ENCODE measurements at places on chromosomes 4 and X.

DNA sequence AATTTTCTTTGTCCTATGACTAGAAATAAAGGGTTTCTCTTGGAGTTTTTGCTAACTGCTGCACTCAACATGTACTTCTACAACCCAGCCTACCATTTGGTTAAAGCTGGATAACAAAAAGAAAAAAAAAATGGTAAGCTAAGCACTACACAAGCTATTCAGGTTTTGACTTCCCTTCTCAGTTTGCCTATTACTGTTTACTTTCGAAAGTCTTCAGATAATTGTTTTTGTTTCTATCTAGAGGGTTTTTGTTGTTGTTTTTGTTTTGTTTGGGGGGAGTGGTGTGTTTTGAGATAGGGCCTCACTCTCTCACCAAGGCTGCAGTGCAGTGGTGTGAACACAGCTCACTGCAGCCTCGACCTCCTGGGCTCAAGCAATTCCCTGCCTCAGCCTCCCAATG lies 46.6 kb downstream of the CLOCK start:
- DNase-seq, result no peak

GRCh38 chr4:126647756-126648397 lies 984.9 kb upstream of the INTU start:
- no peak for DNase-seq

DNA sequence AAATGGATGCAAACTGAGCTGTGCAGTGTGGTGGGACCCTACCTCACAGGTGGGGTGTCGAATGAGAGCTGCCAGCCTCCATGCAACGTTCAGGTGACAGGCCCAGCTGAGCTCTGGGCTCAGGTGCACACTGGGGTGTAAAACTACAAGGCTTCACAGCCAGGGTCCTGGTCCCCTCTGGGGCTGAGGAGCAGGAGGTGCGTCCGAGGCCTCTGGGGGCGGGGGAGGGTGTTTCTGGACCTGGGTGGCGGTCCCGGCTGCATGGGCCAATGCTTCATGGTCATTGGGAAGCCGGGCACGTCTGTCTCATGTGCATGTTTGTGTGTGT lies 26.5 kb upstream of the SORCS2 start:
- no peak for DNase-seq

DNA sequence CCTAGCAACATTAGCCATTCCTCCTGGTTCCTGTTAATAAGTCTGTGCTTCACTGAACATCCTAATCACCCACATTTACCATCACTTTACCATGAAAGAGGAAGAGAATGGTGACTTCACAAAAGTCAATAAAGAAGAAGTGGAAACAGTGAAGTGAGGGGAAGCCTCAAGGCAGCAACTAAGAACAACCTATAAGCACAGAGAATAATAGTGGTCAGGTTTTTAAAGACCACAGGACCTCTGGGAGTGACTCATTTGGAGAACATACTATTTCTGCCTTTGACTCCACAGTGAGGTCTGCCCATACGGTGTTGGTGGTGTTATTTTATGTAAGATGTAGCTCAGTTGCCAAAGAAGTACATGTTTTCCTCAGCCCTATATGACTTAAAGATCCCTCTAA lies 86.0 kb upstream of the TET2 start:
- no peak for DNase-seq

DNA sequence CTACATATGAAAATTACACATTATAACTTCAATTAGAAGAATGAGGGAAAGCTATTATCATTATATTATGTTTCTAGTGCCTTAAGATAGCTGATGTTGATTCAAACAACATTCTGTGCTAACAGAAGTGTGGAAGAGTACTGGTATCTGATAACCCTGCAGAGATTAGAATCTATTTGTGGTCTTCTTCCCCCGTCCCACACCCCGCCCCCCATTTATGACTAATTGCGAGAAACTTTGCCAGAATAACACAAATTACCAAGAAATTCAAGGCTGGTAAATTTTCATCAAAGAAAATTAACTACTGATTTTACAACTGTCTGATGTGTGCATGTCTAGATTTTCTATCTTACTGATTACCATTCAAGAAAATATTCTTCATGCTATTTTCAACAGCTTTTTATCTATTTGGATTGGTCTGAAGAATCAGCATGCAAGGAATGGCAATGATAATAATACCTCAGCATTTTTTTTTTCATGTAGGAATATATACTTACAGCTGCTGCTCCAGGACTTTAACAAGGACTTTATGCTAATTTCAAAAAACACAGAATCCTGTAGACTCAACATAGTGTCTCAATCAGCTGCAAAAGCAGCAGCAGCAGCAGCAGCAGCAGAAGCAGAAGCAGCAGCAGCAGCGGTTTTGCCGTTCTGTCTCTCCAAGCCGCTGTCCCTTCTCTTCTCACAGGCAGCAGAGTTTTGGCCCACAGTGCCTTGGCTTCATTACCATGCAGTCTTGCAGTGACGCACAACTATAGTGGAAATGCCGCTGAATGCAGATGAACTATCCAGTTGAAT lies 126.7 kb downstream of the FRYL start:
- DNase-seq, result no peak

- DNase-seq, result no peak
Observed at GRCh38 chr4:92520563-92520962, 216.8 kb downstream of the GRID2 start.

GRCh38 chr4:174053895-174054294 lies 229.6 kb downstream of the FBXO8 start:
- no peak for DNase-seq

- no peak for DNase-seq
Observed at GRCh38 chr4:47418147-47418546, 45.4 kb downstream of the COMMD8 start.

- no peak for DNase-seq
Observed at GRCh38 chr4:153521999-153522801, 56.0 kb downstream of the TMEM131L start.

DNA sequence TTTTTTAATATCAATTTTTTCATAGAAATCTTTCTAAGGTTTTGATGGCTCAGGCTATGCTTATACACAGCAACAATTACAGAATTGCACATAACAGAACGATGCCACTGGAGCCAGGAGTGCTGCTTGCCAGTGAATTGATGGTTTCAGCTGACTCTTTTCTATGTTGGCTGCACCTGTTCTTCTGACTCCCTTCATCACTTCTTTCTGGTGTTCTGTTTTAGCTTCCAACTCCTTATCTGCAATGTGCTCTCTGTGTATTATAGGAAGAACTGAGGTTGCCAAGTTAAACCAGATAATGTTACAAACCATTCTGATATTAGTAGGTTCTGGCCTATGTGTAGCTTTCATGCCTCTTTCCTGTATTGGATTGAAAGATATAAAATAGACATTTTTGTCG lies 11.6 kb upstream of the VEGFD start:
- DNase-seq, result no peak

- no peak for DNase-seq
Observed at GRCh38 chrX:108359806-108360602, 78.2 kb downstream of the COL4A6 start.

- no peak for DNase-seq
Observed at GRCh38 chr4:71659979-71660378, 123.9 kb downstream of the GC start.

DNA sequence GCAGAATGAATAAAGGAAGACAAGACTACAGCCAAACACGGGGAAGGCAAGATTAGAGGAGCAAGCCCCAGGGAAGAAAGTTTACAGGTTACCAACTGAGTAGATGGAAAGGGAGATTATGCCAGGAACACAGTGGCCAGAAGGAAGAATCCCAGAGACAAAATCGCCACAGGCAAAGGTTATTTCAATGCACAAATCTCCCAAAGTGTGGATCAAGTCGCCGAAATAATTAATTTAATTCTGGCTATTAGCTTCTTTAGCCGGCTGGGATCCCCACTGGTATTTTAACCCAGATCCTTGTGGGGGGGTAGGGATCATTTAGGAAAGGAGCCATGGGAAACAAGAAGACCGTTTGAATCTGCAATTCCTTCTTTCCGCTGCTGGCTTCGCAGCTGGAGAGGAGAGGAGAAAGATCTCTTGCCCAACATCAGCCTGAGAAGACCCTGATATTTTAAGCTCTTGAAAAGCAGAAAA lies 171.0 kb downstream of the DHX15 start:
- no peak for DNase-seq

- DNase-seq, result no peak
Observed at GRCh38 chrX:83819304-83819703, 41.6 kb upstream of the CYLC1 start.

DNA sequence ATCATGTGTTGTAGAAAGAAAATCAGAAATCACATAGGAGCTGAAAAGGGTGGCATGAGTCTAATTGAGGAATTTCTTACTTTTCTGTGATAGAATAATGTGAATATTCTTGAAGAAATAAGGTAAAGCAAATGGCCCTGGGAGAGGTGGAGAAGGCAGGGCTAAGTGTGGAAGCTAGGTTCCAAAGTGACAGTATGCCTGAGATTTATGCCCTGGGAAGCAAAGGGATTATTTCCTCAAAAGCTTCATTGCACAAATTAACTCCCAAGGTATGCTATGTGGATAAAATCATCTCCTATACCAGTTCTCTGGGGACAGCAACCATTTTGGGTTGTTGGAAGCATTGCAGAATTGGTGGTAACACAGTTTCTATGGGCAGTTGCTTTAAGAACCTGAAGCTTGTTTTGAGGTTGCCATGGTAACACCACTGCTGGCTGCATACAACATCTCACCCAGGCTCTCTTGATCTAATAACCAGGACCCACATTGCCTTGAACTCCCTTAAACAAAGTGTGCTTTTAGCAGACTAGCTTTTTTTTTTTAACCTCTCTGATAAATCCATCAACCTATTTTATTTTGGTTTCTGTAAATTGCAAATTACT lies 21.0 kb downstream of the MAOA start:
- DNase-seq, result no peak

- no peak for DNase-seq
Observed at GRCh38 chrX:70656304-70656703, 211.7 kb downstream of the DLG3 start.

DNA sequence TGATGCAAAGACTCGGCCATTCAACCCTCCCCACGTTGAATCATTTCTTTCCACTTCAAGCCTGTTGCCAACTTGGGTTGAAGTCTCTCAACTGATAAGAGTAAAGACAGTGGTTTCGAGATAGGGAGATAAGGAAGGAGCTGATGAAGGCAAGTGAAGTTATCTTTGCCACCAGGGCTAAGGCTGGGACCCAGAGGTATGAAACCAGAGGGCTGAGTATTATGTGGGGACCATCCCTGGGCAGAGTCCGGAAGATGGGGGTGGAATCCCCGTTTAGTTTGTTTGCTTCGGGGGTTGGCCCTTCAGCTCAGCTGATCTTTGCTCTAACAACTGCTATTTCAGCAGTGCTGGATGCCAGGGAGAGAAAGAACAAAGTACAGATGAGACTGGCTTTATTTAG lies 2.3 kb upstream of the XPNPEP2 start:
- DNase-seq, result no peak

- no peak for DNase-seq
Observed at GRCh38 chr4:152352215-152352614, 183.7 kb downstream of the FBXW7 start.

GRCh38 chr4:162683659-162684370 lies 482.9 kb downstream of the NAF1 start:
- no peak for DNase-seq

GRCh38 chr4:683982-684622 lies 4.8 kb downstream of the SLC49A3 start:
- DNase-seq, result no peak

- no peak for DNase-seq
Observed at GRCh38 chr4:170729897-170730296, 640.1 kb upstream of the AADAT start.

- DNase-seq, result no peak
Observed at GRCh38 chrX:78199851-78200250, 60.4 kb upstream of the TAF9B start.

DNA sequence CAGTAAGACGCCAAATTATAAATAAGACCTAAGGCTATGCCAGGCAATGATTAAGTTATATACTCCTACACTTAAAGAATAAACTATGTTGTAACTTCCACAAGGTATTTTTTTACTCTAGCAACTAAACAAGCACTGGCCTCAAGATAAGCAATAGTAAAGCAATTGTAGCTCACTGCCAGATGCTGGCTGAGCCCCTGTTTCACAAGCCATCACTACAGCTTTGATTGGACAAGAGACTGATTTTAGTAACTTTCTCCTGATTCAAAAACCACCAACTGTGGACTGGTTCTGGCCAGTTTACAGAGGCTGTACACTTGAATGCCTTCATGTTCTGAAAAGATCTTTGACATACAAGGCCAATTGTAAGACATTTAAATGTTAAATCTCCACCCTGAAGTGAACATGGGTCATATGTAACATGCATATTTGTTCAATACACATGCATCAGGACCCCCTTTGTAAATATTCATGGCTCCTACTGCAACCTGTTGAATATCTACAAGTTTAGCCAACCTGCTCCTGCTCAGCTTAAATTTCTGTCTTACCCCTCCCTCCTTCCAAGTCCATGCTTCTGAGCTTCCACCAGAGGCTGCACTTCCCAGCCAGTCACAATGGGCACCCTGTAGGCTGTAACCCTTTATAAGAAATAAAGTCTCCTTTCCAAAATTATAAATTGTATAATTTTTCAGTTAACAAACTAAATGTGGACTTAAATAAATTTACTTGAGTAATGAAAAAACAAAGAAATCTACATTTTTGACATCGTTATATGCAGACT lies 423.6 kb downstream of the ANKRD50 start:
- no peak for DNase-seq

GRCh38 chr4:86778175-86778574 lies 71.0 kb downstream of the SLC10A6 start:
- no peak for DNase-seq

GRCh38 chr4:37661772-37662171 lies 24.4 kb downstream of the RELL1 start:
- DNase-seq, result no peak

DNA sequence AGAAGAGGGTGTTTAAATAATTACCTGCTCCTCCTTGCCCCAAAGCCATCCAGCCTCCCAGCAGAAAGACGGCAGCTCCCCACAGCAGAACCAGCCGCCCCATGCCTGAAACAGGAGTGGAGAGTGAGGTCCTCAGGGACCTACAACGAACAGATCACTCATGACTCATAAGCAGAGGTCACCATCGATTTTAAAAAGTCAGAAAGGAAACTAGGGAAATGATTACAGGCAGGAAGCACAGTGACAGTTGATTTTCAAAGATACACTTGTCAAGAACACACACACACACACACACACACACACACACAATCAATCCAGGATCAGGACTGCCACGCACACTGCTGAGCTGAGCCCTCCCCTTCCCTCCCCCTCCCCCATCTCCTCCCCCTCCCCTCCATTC lies at the start of gene CRLF2:
CRLF2 (minus strand) TSS at position 118 of the 400 bp plus-strand sequence; CDS start at position 103, 15 bp downstream.
- no peak for DNase-seq

DNA sequence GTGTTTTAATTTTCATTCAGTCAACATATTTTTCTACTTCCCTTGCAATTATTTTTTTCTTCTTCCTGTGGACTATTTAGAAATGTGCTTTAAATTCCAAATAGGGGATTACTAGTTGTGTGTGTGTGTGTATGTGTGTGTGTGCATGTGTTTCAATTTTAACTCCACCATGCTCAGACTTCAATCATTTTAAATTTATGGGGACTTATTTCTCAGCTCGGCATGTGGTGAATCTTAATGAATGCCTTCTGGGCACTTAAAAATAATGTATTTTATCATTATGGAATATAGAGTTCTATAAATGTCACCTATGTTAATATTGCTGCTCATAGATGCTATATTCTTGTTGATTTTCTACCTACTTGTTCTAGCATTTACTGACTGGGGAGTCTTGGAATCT lies 465.6 kb upstream of the PRKX start:
- no peak for DNase-seq

Data from cortex of kidney (tissue), 1 donor.